ENCODE measurements at places on chromosomes 7 and 10.

- DNase-seq = no peak
Measured at GRCh38 chr10:70052462-70053217, at the start of gene MACROH2A2. TSS of gene MACROH2A2 (plus strand) at chr10:70052846. CDS start at chr10:70075659, 22,813 bp downstream.

- no peak for DNase-seq
Measured at GRCh38 chr7:318878-319661, 29.1 kb downstream of the FOXL3 start.

DNA sequence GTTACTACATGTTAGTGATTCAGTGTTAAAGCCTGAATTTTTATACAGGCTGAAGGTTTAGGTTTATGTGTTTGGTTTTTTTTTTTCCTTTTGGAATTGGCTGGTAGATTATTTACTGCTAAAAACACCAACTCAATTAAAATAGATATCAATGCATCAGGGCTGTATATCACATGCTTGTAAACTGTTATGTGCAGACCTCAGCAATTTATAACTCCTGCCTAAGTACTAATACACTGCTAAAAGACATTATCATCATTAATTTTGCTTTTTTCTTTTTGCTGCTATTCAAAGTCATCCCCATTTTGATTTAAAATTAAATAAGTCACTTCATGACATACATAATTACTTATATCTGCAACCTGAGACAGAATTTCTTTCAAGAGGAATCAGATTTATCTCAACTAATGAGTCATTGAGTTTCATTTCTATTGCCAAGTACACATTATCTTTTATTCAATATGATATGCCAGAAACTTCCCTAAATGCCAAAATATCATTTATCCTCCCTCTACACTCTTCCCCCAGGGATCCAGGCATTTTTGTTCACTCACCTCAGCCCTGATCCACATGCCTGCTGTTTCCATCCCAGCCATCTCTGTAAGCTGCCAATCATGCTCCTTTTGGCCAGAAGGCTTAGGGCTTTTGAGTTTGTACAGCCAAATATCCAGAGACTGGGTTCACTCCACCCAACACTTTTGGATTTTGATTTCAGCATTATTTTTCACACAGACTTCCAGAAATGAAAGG, 98.5 kb downstream of the POLR1F start:
- no peak for DNase-seq

- no peak for DNase-seq
Measured at GRCh38 chr10:55550236-55550635, 749.2 kb upstream of the PCDH15 start.

- no peak for DNase-seq
Measured at GRCh38 chr7:102874166-102874829, 38.5 kb upstream of the LRRC17 start.
